Upper lobe of left lung (tissue), 6 donors: ENCODE measurements at places on chromosomes 2 and 18. TPM values are rescaled to one million over a fixed set of nuclear protein-coding genes. Genes with fewer than 3 reads are reported as not detected.

PSMA8 gene
- total RNA-seq: not detected

PAIP2B gene
- 2.8 TPM for total RNA-seq

ATP6V1C2 gene
- 92.2 TPM for total RNA-seq

ITGB6 gene
- 52.6 TPM for total RNA-seq

STPG4 gene
- total RNA-seq: not detected

B3GNT7 gene
- total RNA-seq: 64.5 TPM

ATOH8 gene
- 61.2 TPM for total RNA-seq

GRCh38 chr2:37561615-37562569 lies 109.5 kb downstream of the CDC42EP3 start:
- no peaks in the 10 kb centered on the region for H3K4me1 ChIP-seq
- H3K36me3 ChIP-seq: no peaks in the 10 kb centered on the region
- no peak overlapping the region for H3K4me3 ChIP-seq
- DNase-seq: no peak
- H3K27ac ChIP-seq: no peak overlapping the region

DNA sequence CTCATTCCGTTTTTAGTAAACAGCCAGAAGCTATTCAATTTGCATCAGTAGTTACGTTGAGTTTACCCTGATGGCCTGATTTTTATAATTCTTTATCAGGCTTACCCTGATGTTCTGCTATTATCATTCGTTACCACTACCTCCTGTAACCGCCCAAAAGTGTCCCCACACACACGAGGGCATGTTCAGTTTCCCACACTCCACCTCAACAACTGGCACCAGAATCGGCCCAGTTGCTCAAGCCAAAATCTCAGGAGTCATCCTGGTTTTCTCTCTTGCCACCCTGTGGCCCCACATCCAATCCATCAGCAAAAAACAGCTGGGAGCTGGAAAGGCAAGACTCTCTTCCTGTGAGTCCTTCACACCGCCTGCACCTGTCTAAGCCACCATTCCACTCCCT lies 102.9 kb upstream of the RAB6C start:
- H3K4me3 ChIP-seq: peak overlapping the region; percentile 74
- H3K36me3 ChIP-seq: no peaks in the 10 kb centered on the region
- H3K4me1 ChIP-seq: peaks cover 7% of the 10 kb centered on the region
- no peak for DNase-seq

DNA sequence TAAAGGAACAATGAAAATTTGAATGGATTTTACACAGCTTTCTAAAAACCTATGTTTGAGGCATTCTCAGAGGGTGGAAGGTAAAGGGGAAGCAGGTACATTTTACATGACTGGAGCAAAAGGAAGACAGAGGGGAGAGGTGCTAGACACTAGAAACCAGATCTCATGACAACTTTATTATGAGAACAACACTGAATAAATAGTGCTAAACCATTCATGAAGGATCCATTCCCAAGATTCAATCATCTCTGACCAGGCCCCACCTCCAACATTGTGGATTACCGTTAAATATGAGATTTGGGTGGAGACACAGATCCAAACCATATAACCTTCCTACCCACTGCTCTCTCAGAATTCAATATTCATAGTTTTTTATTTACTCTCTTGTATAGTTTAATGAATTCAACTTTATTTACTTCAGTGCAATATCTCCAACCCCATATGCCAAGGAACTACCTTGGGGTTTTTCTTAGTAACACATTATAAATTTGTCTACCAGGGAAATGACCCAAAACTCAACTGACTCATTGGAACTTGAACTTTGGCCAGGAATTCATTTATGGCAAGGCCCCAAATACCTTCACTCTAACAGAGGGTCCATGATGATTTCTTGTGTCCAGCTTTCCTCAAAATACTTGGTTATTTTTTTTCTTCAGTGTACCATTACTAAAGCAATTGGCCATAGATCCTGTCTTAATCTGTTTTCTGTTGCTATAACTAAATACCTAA lies 317.8 kb downstream of the GULP1 start:
- H3K36me3 ChIP-seq: no peaks in the 10 kb centered on the region
- no peak overlapping the region for H3K4me3 ChIP-seq

DNA sequence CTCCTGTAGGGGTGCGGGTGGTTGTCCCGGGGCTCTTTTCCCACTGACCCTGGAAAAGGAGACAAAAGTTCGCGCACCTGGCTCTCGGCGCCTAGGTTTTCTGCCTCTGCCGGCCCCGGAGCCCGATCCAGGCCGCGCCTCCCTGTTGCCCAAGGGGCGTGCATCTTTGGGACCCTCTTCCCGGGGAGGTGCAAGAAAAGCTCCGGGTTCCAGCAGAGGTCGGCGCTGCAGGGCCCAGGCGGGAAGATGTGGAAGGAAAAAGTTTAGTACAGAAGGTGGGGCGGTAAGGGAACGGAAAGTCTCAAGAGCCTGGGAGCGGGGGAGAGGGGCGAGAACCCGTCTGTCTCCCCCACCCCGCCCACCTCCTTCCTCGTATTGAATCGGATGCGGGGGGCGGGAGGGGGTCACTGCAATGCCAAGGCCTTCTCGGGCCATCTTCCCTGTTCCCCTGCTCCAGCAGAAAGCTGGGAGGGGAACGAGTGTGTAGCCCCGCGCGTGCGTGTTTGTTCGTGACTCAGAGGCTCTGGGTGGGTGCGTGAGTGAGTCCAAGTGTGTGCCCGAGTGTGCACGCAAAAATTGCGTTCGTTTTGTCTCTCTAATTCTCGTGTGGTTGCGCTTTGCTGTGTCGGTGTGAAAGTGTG lies 6.3 kb upstream of the EN1 start:
- peaks cover 25% of the 10 kb centered on the region for H3K4me1 ChIP-seq
- peak; percentile 61 for DNase-seq
- H3K4me3 ChIP-seq: no peak overlapping the region
- no peaks in the 10 kb centered on the region for H3K36me3 ChIP-seq
- H3K27ac ChIP-seq: no peak overlapping the region

GRCh38 chr2:70062270-70062669 lies 25.0 kb upstream of the PCBP1 start:
- DNase-seq: no peak
- H3K4me1 ChIP-seq: no peaks in the 10 kb centered on the region
- no peak overlapping the region for H3K4me3 ChIP-seq
- H3K27ac ChIP-seq: no peak overlapping the region

DNA sequence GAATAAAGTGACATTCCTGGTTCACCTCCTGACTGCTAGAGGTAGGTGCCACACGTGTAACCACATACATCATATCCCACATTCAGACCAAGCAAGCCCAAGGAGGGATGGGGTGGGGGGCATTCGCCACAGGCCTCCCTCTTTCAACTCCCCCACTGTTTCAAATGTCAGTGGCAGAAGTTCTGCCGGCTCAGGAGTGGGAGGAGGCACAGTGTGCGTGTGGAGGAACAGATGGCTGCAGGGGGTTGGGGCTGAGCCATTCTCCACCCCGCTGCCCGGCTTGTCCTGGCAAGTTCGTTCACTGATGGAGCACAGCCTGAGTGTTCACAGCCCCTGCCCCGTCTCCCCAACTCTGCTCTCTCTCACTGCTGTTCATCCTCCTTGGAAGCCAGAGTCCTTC lies 75.4 kb upstream of the TANC1 start:
- H3K4me3 ChIP-seq: no peak overlapping the region
- DNase-seq: peak; percentile 12
- H3K4me1 ChIP-seq: no peaks in the 10 kb centered on the region
- no peak overlapping the region for H3K27ac ChIP-seq
- no peaks in the 10 kb centered on the region for H3K27me3 ChIP-seq

DNA sequence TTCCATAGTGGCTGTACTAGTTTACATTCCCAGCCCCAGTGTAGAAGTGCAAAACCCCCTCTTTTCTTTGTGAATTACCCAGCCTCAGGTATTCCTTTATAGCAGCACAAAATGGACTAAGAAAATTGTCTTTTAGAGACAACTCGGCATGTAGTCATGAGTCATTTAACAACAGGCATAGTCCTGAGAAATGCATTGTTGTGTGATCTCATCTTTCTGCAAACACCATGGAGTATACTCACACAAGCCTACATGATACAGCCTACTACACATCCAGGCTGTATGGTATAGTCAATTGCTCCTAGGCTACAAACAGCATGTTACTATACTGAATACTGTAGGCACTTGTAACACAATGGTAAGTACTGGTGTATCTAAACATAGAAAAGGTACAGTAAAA lies 44.4 kb upstream of the MBP start:
- no peak overlapping the region for H3K4me3 ChIP-seq
- H3K27me3 ChIP-seq: no peaks in the 10 kb centered on the region
- H3K4me1 ChIP-seq: no peaks in the 10 kb centered on the region
- H3K36me3 ChIP-seq: no peaks in the 10 kb centered on the region
- H3K27ac ChIP-seq: no peak overlapping the region
- no peak for DNase-seq

GRCh38 chr2:62142054-62142453 lies 53.9 kb upstream of the B3GNT2 start:
- peaks cover 7% of the 10 kb centered on the region for H3K4me1 ChIP-seq
- no peaks in the 10 kb centered on the region for H3K36me3 ChIP-seq
- no peak overlapping the region for H3K4me3 ChIP-seq
- no peak overlapping the region for H3K27ac ChIP-seq
- no peak for DNase-seq

DNA sequence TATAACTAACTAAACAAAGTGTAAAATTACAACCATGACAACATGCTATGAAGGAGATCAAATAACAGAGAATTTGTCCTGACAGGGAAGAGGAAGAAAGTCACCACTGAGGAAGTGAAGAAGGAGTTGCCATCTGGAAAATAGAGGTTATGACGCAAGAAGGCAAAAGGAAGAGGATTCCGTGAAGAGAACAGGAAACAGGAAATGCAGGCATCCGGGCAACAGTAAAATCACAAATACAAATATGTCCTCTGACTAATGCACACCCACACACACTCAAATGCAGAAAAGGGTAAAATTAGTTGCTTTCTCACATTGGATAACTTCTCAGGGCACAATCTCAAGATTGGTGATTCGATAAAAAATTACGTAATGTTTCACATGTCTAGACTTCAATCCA lies 278.4 kb downstream of the TMX3 start:
- H3K4me3 ChIP-seq: no peak overlapping the region
- H3K27me3 ChIP-seq: no peaks in the 10 kb centered on the region
- no peak overlapping the region for H3K27ac ChIP-seq
- no peaks in the 10 kb centered on the region for H3K4me1 ChIP-seq
- no peak for DNase-seq

DNA sequence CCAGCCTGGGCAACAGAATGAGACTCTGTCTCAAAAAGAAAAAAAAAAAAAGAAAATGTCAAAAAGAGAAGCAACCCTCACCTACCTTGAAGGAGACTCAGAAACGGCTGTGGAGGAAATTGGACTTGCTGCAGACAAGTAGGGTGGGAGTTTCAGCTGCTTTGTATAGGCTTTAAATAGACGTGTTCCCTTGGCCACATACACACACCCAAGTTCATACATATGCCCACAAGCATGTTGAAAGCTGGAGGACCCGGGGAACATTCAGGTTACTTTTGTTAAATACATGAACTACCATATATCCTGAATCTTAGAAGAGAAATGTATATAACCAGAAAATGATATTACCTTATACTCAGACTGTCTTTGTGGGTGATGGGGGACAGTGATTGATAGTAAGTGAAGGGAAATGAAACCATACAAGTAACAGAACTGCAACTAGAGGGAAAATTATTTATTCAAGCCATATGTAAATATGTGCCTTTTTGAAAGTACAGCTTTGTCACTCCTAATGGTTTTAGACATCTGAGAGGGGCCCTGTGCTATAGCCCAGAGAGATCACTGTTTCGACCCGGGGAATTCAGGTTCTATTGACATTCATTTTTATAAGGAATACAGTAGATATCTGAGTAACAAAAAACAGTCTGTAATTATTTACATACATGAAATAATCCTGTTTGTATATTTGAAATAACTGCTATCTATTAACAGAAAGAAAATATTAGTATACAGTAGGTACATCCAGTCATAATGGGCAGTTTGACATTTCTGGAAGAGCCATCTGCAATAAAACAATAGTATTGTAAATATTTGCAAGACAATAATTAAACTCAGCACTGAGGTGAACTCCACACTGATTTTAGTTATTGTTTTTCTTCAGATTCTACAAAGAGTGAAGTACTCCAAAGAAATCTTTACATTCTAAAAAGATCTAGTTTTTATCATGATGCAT lies 48.0 kb upstream of the TGIF1 start:
- no peak overlapping the region for H3K27ac ChIP-seq
- no peaks in the 10 kb centered on the region for H3K27me3 ChIP-seq
- no peaks in the 10 kb centered on the region for H3K4me1 ChIP-seq
- no peaks in the 10 kb centered on the region for H3K36me3 ChIP-seq
- DNase-seq: no peak
- H3K4me3 ChIP-seq: no peak overlapping the region

- DNase-seq: no peak
- H3K4me3 ChIP-seq: no peak overlapping the region
- no peaks in the 10 kb centered on the region for H3K27me3 ChIP-seq
- no peak overlapping the region for H3K27ac ChIP-seq
Measured at GRCh38 chr2:165435611-165436010, 33.9 kb upstream of the CSRNP3 start.

DNA sequence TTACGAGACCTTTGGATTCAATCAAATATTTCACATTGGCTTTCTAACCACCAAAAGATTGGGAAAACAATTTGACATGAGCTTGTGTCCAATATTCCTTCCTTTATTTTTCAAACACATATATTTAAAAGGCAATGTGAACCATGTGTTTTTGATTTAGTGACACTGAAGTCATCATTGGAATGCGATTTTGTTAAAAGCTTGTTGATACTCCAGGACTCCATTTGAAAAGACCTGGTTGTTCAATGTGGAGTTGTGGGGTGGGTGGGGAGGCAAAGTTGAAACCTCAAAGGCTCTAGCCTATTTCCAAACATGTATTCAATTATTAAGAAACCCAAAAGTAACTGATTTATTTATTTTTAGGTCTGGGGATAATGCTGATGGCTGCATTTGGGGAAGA lies 114.1 kb upstream of the TRIB2 start:
- no peaks in the 10 kb centered on the region for H3K4me1 ChIP-seq
- H3K27me3 ChIP-seq: no peaks in the 10 kb centered on the region
- no peak for DNase-seq
- no peaks in the 10 kb centered on the region for H3K36me3 ChIP-seq
- no peak overlapping the region for H3K27ac ChIP-seq
